Right atrium auricular region (tissue), 2 donors: ENCODE measurements at places on chromosomes 11 and 22.
A peak's percentile ranks its signal among the peaks of the same experiment; 100 is the strongest.

GRCh38 chr11:73399159-73399590 lies 23.0 kb downstream of the RELT start:
- DNase-seq, result peak; percentile 56

DNA sequence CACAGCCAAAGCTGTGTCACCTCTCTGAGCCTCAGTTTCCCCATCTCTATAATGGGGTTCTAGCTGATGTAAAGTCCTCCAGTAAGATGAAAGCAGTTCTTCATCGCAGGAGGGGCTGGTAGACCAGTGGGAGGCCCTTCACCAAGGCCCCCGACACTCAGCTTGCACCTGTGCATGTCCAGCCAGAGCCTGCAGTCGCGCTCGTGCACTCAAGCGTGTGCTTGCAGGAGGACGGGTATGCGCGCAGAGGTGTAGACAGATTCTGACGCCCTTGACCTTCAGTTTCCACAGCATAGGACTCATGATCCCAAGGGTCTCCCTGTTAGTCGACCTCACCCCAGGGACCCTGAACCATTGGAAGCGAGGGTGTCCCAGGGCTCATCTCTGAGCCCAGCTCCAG lies 633.7 kb downstream of the TBC1D22A start:
- no peak for DNase-seq

DNA sequence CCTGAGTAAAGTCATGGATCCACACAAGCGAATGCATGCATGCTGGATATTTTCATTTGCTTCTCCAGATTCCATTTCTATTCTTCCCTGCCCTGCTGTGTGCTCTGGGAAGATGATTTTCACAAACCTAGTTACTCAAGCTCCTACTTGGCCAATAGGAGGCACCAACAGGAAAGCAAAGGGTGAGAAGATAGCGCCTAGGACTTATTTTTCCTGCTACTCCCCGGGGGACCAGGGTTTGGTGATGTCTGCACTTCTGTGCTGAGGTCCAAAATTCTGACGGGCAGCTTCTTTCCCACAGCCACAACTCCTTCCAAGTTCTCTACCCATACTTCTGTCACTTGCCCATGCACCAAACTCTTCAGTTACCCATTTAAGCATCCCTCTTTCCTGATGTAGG lies 509.3 kb upstream of the TENM4 start:
- DNase-seq, result no peak

DNA sequence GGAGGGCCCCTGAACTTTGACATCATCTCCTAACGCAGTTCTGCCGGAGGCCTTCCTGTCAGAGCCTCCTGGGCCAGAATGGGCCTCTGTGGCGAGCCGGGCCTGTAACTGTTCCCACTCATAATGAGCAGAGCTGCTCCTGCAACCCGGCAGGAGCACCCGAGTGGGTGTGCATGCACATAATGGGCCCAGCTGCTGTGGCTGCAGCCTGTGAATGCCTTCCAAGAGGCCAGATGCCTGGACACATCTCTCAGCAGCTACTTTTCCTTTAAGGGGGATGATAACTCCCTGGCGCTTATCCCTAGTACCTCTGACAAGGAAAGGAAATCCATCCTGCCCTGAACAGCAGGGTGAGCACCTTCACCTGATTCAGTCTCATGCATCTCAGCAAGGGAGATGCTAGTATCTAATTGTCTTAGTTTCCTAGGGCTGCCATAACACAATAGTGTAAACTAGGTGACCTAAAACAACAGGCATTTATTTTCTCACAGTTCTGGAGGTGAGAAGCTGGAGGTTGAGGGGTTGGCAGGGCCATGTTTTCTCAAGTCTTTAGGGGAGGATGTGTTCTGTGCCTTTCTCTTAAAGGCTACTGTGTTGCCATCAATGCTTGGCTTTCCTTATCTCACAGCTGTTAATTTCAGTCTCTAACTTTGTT lies 120.5 kb downstream of the TEAD1 start:
- DNase-seq, result no peak
